ENCODE measurements at places on chromosomes 16 and 17.

DNA sequence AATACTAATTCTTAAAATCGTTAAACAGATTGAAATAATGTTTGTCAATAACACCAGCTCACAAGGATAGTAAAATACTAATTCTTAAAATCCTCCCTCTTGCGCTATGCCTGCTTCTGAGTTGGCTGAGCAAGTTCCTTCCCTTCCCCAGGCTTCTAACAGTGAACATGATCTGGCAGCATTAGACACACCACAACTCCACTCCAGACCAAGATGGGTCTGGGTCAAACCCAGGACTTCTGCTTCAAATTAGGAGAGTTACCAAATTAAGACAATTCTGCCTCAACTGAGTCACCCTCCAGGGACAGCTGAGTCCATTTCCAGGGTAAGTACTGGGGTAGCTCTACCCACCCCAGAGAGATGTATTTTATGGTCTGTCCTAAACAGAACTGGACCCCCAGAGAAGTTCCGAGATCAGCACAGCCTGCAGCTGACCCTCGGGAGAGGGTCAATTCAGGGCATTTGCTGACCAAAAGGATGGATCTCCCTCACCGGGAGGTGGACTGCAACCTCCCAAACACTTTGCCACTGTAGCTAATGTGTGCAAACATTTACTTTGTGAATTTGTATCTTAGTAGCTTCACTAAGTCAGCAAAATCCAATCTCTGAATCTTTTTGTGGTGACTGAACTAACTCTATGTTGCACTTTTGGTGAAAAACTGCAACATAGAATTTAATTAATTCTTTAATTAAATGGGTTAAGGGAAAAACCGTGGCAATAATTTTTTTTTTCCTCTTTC is 48.8 kb downstream of the ADCY9 start:
- DNase-seq = no peak

- DNase-seq = no peak
Observed at GRCh38 chr17:76658242-76658662, 14.7 kb upstream of the ST6GALNAC1 start.

DNA sequence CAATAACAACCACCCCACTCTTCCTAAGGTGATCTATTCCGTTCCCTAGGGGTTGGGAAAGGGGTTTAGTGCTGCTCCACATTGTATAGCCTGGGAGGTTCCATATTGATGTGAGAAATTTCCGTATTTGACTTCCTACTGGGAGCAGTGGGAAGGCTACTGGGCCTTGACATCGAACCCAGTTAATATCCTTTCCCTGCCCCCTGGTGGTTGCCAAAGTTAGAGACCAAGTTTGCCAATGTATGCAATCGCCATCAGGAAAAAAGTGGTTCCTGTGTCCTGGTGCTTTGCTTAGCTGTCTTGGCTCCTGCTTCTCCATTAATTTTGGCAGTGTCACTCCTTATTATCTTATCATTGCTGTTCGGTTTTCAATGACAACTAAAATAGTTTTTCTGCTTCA is 914.9 kb downstream of the KCNJ2 start:
- no peak for DNase-seq

DNA sequence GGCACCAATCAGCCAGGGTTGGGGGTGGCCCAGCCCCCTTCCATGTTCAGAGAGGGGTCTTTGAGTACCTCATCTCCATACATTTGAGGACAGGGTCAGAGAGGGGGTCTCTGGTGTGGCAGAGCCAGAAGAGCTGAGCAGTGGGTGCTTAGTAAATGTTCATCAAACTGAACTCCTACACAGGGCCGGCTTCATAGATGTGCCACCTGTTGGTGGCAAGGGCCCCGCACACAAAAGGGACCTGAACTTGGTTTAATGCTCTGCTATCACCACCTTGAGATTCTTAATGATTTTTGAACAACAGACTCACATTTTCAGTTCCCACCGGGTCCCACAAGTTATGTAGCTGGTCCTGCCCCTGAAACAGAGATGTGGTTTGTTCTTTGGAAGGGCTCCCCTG is 9.0 kb upstream of the C1QL1 start:
- no peak for DNase-seq

DNA sequence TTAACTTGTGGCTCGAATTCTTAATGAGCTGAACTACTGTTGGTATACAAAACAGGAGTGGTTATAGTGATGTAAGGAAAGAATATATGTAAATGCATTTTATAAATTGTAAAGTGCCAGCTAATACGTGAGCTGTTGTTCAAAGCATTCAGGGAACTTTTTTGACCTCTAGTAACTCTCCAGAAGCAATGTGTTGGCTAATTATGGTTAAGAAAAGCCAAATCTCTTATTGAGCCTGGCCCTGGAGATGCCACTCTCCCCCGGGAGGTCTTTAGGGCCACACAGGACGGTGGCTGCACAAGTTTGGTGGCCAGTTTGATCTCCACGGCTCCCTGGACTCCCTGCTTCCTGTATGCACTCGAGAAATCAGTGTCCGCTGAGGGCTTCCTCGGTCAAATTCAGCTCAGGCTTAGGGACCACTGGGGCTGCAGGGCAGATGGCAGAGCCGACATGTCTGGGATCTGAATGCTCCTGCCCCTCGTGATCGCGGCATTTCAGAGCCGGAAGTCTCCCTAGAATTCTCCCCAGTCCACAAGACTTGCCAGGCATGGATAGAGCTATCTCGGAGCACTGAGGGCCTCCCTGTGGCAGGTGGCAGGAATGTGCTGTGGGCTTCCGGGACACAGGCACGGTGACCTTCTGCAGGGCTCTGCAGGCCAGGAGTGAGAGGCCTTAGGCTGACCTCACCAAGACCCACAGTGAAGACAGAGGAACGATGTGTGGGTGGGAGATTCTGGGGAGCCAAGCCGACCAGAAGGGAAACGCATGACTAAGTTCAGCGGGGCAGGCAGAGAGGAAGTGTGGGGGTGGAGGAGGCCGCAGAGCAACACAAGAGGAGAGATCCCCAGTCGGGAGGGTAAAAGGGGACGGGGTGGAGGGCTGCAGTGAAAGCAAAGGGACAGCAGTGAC is 18.6 kb upstream of the PITPNM3 start:
- no peak for DNase-seq

DNA sequence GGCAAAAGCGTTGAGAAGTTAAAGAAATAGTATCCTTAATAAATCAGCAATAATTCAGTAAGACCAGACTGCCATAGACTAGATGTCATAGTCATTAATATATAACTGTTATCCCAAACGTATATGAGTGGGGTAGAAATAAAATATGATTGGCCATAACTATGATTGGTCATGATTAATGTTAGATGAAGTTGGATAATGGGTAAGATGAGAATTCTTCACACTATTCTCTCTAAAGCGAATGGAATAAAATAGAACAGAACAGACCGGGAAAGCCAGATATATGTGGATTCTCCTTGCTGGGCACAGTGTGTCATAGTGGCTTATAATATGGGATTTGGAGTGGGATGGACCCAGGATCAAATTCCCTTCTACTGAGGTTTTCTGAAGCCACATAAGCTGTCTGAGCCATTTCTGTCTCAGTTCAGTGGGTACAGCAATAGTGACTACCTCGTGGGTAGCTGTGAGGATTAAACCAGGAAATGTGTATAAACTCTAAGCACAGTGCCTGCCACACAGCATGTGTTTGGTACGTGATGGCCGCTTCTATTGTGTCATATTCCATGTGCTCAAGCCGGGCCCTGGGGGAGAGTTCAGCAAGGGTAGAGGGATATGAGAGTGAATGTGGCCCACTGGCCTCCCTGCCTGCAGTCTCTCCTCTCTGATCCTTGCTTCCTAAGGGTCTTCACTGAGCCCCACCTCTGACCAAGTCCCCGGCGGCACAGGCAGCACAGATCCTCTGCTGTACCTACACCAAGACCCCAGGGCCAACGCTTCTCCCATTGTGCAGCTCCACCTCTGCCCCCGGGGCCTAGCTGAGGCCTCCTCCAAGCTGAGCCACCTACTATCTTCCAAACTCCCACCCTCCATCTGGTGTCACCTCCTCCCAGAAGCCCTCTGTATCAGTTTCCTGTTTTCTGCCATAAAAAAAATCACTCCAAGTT is 3.7 kb downstream of the CETP start:
- no peak for DNase-seq

GRCh38 chr16:26705346-26705745 is 361.4 kb upstream of the C16orf82 start:
- no peak for DNase-seq

DNA sequence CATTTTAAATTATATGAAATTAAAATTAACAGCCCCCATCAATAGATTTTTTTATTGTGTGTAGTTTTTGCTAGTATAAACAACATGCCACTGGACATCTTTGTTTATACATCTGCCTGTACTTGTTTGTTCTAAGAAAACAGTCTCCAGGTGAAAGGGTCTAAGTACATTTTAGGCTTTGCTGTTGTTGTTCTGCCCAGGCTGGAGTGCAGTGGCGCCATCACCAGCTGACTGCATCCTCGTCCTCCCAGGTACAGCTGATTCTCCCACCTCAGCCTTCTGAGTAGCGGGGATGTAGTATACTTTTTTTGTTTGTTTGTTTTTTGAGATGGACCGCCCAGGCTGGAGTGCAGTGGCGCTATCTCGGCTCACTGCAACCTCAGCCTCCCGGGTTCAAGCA is 25.5 kb downstream of the C17orf58 start:
- no peak for DNase-seq

GRCh38 chr16:83623091-83623730 is 184.6 kb upstream of the HSBP1 start:
- no peak for DNase-seq

DNA sequence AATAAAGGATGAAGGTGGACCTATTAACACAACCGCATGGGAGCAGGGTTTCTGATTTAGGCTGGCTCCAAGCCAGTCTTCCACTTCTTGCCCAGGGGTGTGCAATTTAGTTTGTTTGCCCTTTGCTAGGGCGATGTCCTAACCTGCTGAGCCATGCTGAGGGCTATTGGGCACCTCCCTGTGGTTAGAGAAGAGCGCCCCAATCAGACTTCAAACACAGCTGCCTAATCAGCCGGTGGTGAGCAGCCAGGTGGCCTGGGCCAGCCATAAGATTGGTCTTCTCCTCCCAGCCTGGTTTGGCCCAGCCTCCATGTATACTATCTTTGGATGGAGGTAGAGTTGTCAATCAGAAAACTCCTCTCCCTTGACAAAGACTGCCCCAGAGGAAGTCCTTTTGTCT is 15.7 kb downstream of the TMEM94 start:
- DNase-seq = no peak

DNA sequence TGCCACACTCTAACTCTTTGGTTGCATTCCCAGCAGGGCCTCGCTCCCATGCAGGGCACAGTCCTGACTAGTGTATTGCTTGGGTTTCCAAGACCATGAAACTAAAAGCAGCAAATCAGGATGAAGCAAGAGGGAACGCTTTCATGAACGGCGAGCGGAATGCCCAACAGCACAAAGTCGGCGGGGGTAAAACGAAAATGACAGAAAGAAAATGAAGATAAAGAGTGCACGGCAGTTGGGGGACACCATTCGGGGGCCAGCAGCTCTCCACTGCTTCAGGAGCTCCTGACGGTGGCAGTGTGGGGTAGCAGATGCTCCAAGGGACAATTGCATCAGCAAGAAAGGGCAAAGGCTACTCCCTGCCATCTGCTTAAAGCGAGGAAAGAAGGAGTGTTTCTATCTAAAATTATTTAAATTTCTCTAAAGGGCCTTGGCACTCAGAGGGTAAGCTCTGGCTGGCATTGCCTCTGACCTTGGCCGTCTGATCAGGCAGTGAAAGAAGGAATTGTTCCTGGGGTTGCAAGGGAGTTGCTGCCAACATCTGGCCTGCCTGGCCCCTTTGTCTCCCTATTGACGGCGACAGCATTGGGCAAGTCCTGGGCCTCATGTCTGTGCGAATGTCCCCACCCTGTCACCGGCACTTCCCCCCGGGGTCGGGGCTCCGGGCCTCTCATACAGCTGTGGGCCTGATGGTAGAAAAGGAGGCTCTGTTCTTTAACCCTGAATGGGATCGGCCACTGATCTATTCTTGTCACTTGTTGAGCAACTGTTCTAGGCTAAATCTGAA is 138.2 kb downstream of the CMIP start:
- no peak for DNase-seq

DNA sequence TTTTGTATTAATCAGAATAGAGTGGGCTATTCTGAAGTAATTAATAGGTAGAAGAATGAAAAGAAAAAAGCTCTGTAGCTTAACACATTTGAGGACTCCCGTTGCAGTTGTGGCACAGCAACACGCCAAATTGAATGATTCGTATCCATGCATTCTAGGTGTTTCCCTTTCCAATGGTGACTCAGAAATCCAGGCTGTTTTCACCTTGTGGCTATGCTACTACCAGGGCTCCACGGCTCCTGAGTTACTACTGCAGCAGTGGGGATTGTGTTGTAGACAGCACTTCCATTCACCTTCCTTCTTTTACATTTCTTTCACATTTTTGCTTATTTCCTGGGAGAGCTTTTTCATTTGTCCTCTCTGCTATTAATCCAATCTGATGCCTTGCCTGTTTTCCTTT is 1616.4 kb downstream of the CDH8 start:
- no peak for DNase-seq

DNA sequence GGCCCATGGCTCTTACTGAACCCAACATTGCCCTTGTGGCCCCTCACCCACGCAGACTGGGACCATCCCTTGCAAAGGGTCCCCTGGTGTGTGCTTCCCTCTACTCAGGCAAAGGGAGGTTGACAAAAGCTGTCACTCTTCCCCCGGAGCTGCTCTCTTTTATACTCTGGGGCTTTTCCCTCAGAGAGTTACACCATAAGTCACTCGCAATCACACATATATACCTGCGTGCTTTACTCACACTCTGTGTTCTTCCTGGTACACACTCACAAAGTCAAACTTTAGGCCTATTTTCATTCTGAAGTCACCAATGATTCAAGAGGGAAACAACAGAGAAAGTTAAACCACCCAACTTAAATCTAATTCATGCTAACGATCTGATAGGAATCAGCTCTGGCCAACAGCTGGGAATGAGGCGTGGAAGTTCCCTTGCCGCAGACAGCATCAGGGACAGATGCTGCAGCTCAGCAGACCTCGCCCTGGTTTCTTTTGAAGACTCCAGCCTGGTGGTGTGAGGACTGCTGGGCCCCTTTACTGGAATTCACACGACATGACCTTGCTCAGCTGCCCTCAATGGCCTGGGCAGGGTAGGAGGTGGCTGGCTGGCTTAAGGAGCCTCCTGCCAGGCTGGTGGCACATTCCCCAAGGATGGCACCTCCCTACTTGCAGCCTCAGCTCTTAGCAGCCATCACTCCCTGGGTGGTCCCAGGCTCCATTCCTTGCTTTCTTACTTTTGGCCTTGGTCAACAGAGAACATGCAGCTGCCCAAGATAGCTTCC is 27.3 kb downstream of the HIC1 start:
- no peak for DNase-seq
